ENCODE measurements at places on chromosomes 4 and X.

DNA sequence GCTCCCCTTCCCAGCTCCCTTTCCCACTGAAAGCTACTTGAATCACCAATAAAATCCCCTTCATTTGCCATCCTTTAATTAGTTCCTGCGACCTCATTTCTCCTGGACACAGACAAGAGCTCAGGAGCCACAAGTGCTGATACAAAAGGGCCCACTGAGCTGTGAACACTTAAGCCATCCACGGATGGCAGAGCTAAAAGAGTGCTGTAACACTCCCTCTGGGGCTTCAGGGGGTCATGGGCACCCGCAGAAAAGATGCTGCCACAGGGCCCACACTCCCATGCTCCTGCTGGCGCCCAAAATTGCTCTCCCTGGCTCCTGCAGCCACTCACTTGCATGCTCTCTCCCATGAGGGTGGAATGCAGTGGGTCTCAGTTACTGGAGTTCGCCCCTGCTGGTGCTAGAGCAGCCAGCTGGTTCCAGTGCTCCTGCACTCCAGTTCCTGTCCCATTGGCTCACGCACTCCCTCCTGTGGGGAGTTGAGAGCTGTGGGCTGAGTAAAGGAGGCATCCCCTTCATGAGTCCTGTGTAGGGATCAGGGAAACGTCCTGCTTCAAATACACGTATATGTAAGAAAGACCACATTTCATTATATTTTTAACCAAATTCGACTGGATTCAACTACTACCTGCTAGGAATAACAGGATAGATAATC, 1291.0 kb downstream of the ARAP2 start:
- no peak for DNase-seq

DNA sequence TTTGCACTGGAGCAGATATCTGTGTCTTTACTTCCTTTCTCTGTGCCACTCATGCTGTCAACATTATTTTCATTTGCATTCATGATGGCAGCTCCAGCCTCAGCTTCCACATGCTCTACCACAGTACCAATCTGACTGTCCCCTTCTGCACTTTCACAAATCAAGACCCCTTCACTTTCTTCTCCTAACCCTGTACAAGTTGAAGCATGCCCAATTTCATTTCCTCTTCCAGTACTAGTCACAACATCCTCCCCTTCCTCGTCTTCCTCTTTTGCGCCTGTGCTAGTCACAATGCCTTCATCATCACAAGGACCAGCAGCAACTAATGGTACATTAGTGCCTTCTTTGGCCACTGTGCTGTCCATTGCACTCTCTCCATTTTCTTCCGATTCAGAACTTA, 26.5 kb downstream of the BOD1L1 start:
- no peak for DNase-seq

DNA sequence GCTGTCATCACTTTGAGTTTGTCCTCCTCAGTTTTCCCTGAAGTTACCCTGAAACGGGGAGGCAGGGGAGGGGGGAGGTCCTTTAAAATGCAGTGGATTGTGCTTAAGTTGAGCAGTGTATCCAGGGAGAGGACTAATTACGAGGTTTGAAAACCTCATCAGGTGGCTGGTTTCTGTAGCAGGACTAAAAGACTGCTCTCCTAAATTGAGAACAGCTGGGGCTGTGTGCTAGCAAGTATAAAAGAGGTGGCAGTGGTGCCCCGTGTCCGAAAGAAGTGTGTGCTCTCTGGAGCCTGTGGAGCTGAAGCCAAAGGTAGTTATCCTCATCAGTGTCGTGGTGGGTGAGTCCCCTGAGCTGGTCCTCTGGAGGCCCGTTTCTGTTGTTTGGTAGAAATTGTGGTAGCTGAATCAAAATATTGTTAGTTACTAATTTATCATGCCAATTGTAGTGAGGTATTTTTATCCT, 37.2 kb upstream of the CYP2U1 start:
- DNase-seq, result no peak

DNA sequence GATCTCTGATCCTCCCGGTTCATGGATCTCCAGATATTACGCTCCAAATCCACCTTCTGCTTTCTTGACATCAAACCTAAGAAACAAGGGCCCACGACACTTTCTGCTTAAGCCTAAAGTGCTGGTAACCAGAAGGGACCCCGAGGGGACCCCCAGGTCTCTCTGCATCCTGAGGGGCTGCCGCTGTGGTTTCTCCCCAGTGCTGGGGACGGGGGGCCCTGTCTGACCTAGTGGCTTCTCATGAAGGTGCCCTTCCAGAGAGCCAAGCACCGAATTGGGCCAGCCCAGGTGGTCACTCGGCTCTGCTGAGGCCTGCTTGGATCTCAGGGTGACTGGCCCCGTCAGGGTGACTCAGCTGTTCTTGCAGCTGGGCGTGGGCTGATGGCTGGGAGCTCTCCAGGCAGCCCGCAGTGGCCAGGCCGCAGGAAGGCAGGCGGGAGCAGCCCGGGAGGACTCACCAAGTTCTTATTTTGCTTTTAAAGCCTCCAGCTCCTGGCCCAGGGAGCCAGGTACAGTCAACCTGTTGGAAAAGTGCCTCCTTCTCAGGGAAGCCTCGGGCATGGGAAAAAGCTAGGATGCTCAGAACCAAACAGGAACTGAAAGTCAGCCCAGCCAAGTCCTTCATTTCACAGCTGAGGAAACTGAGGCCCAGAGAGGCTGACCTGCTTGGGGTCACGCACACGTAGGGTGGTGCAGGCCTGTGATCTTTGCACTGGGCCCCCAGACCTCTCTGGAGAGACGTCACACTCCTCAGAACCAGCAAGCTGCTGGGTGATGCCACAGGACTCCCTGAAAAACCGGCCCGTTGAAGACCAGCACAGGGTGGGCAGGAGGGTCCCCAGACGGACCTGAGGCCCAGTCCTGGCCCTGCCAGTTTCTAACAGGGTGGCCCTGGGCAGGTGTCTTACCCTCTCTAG, 16.7 kb downstream of the BLOC1S4 start:
- DNase-seq, result peak; percentile 93

- DNase-seq, result peak; percentile 11
Observed at GRCh38 chrX:136689436-136689835, 41.5 kb downstream of the CD40LG start.

GRCh38 chr4:151922811-151923210, 162.0 kb upstream of the GATB start:
- DNase-seq, result no peak

- DNase-seq, result no peak
Observed at GRCh38 chr4:157779081-157779480, 393.7 kb downstream of the GASK1B start.

- no peak for DNase-seq
Observed at GRCh38 chr4:70954032-70954431, 39.4 kb upstream of the DCK start.

DNA sequence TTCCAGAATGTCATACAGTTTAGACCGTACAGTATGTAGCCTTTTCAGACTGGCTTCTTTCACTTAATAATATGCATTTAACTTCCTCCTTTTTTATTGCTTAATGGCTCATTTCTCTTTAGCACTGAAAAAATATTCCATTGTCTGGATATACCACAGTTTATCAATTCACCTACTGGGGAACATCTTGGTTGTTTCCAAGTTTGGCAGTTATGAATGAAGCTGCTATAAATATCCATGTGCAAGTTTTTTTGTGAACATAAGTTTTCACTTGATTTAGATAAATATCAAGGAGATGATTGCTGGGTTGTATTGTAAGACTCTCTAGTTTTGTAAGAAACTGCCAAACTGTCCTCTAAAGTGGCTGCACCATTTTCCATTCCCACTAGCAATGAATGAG, 375.5 kb downstream of the PCDH18 start:
- no peak for DNase-seq

DNA sequence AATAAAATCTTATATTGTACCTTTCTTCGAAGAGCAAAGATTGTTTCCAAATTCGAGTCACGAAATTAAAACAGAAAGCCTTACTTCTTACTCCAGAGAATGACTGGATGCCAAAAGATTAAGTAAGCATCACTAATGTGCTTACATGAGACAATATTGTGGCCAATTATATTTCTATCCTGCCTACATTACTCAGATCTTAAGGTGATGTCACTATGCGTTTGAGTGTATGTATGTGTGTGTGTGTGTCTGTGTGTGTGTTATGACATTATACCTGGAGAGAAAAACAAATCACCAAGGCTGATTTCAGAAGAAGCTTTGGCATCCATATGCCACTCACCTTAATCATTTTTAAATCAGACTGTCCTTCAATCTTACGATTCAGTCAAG, 556.3 kb downstream of the PPARGC1A start:
- peak; percentile 66 for DNase-seq

GRCh38 chrX:114500622-114501021, 83.3 kb upstream of the HTR2C start:
- DNase-seq, result no peak

GRCh38 chrX:52608961-52609360, 45.7 kb downstream of the SSX7 start:
- DNase-seq, result no peak

DNA sequence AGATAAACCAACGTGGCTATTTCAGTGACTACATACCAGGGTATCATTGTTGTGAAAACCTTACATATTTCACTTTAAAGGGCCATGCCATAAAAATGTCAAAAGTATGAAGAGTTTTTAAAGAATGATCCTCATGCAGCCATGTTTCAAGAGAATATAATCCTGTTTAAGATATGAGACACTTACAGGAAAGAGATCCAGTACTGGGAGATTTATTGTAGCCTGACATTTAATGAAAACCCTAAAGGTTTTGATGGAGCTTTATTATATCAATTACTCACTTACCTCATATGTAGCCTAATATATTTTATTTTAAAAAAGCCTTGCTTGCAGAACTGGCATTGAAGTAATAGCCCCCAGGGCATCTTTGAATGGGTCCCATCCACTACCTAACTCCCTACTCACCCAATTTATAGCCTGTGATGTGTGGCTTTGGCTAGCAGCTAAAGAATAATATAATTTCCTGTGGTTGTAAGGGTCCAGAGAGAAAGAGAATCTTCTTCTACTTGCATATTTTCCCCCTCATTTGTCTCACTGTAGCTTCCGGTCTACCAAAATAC, 7.7 kb upstream of the GABRG1 start:
- no peak for DNase-seq

DNA sequence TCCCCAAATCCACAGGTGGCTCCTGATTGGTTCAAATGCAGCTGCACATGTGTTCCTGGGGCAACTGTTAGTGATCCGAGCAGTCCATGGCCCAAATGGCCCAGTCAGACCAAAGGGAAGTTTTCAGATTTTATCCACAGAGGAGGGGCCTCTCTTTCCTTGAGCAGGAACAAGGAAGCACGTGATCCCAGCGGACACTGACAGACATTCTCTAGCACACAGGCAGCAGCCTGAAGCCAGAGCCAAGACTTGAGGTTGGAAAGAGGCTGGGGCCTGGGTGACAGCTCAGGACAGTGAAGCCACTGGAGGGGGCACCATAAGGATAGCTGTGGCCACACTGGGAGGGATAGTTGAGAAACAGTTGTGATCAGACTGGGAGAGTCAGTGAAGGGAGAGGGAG, 3.5 kb upstream of the ZFP92 start:
- no peak for DNase-seq

GRCh38 chr4:2812612-2813354, 19.9 kb downstream of the SH3BP2 start:
- DNase-seq, result no peak

All from fibroblast of pulmonary artery (primary cell).